Endothelial cell of coronary artery (primary cell): ENCODE measurements at places on chromosomes 6 and 20. TPM values are rescaled to one million over a fixed set of nuclear protein-coding genes. Genes with fewer than 3 reads are reported as not detected.

The IPCEF1 gene
- total RNA-seq, result 0.09 TPM in 1 of 2 replicates, not detected in the other

The CST4 gene
- total RNA-seq, result not detected in 2 replicates

The PRKN gene
- 0.09 TPM in 2 replicates for total RNA-seq

The PTGIS gene
- 1.5 and 23.2 TPM in 2 replicates for total RNA-seq

The SPAG4 gene
- 5.1 and 23.5 TPM in 2 replicates for total RNA-seq

The EHMT2 gene
- 54.2 and 56.9 TPM in 2 replicates for total RNA-seq

The PTK6 gene
- total RNA-seq, result under 0.01 TPM in 2 replicates

The METTL24 gene
- total RNA-seq, result not detected in 2 replicates

The SPINT4 gene
- not detected in 2 replicates for total RNA-seq

The PM20D2 gene
- total RNA-seq, result 5.8 and 6.8 TPM in 2 replicates

The LY6G6D gene
- total RNA-seq, result not detected in 2 replicates

The MLIP gene
- total RNA-seq, result 13.5 and 16.7 TPM in 2 replicates

The NOX3 gene
- total RNA-seq, result not detected in 2 replicates

The MOXD1 gene
- total RNA-seq, result 0.09 TPM in 1 of 2 replicates, not detected in the other

The IMPG1 gene
- total RNA-seq, result not detected in 2 replicates

The COL9A3 gene
- 0.19 and 0.27 TPM in 2 replicates for total RNA-seq

The DUSP15 gene
- not detected in 2 replicates for total RNA-seq

The F13A1 gene
- not detected in 2 replicates for total RNA-seq

The CHD6 gene
- total RNA-seq, result 20.4 and 26.8 TPM in 2 replicates

The ZC3H12D gene
- under 0.01 TPM in 2 replicates for total RNA-seq

The MEI4 gene
- under 0.01 TPM in 1 of 2 replicates, not detected in the other for total RNA-seq

The GSTA3 gene
- total RNA-seq, result not detected in 2 replicates

The SRMS gene
- not detected in 2 replicates for total RNA-seq

The SLC32A1 gene
- total RNA-seq, result not detected in 2 replicates

The TRAPPC3L gene
- 0.09 TPM in 2 replicates for total RNA-seq

The RSPO3 gene
- total RNA-seq, result 0.90 and 1.0 TPM in 2 replicates

The HLA-DQA1 gene
- not detected in 2 replicates for total RNA-seq

The UNC5CL gene
- under 0.01 TPM in 1 of 2 replicates, not detected in the other for total RNA-seq

The CST5 gene
- not detected in 2 replicates for total RNA-seq

The AFDN gene
- 109 and 127 TPM in 2 replicates for total RNA-seq

The RBBP9 gene
- 9.4 and 12.2 TPM in 2 replicates for total RNA-seq

The PGC gene
- total RNA-seq, result not detected in 2 replicates

The FHL5 gene
- not detected in 2 replicates for total RNA-seq

The CENPB gene
- total RNA-seq, result 87.7 and 95.9 TPM in 2 replicates

The HLA-DRA gene
- not detected in 2 replicates for total RNA-seq

The RNF39 gene
- not detected in 2 replicates for total RNA-seq

The ROS1 gene
- total RNA-seq, result under 0.01 TPM in 1 of 2 replicates, not detected in the other

The TMC2 gene
- total RNA-seq, result not detected in 2 replicates

The ZMYND8 gene
- 23.8 and 28.0 TPM in 2 replicates for total RNA-seq

The RPP40 gene
- 12.3 and 16.3 TPM in 2 replicates for total RNA-seq

The LST1 gene
- total RNA-seq, result 0.72 and 1.0 TPM in 2 replicates

The STMN3 gene
- total RNA-seq, result 2.7 and 3.4 TPM in 2 replicates

The GPR63 gene
- 0.09 and 0.19 TPM in 2 replicates for total RNA-seq

The BFSP1 gene
- 2.8 and 3.2 TPM in 2 replicates for total RNA-seq

The FAM209B gene
- total RNA-seq, result 0.18 TPM in 1 of 2 replicates, not detected in the other
